Hypothalamus (tissue), 51 donors: ENCODE measurements at places on chromosomes 12 and 14.

- no peak for DNase-seq
Measured at GRCh38 chr14:51996148-51996746, 6.9 kb downstream of the RTRAF start.

DNA sequence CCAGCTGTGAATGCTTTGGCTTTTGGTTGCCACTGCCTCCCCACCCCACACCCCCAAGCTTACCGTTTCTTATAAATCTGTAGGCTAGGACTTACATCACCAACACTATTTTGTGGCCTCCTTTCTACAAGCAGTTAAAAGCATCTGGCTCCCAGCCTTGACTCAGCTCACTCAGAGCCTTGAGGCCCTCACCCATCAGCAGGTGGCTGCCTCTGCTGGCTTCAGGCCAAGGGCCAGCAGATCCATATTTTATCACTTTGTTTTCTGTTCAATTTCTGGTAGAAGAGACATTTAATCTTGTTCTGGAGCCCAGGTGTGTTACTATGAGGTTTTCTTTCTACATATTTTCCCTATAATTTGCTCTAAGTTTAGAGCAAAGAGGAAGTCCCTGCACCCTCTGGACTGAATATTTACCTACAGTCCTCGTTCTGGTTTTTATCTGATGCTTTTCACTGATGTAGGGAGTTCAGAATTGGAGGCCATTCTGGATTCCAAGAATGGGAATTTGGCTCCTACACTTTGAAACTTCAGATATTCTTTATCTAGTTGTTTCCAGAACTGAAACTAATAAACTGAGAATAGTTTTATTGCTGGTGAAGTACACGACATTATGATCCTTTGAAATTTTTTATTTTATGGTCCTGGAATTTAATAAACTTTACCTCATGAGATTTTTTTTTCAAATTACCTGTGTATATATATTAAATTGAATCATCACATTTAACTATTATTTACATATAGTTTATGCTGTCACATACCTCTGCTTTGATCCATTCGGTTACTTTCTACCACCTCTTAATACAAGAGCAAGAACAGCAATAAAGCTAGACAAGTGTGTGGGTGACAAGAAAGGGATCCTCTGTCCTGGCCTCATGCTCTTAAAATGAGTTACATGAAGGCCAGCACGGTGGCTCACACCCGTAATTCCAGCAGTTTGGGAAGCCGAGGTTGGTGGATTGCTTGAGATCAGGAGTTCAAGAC is 22.2 kb downstream of the PLBD1 start:
- no peak for DNase-seq

GRCh38 chr12:112590281-112590680 is 171.5 kb downstream of the PTPN11 start:
- DNase-seq = no peak

- no peak for DNase-seq
Measured at GRCh38 chr12:116838365-116838764, 42.9 kb downstream of the HRK start.

- no peak for DNase-seq
Measured at GRCh38 chr14:21723431-21724045, 49.9 kb upstream of the OR4E1 start.

- DNase-seq = no peak
Measured at GRCh38 chr12:30806989-30807694, 52.4 kb upstream of the CAPRIN2 start.

- no peak for DNase-seq
Measured at GRCh38 chr14:63773504-63773903, 45.6 kb upstream of the SGPP1 start.

DNA sequence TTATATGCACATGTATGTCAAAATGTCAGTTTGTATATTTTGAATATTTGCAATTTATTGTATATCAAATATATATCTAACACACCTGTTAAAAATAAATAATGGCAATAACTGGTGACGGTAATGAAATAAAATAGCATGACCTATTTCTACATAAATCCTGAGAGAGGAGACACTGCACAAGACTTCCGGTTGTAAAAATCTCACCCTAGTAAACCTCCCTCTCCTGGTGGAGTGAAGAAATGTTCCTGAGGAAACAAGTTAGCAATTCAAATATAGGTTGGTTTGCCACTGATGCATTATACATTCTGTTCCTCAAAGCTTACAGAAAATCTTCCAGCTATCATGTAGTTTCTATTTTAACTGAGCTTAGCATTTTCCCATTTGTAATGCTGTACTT is 166.1 kb upstream of the SYT10 start:
- DNase-seq = no peak

DNA sequence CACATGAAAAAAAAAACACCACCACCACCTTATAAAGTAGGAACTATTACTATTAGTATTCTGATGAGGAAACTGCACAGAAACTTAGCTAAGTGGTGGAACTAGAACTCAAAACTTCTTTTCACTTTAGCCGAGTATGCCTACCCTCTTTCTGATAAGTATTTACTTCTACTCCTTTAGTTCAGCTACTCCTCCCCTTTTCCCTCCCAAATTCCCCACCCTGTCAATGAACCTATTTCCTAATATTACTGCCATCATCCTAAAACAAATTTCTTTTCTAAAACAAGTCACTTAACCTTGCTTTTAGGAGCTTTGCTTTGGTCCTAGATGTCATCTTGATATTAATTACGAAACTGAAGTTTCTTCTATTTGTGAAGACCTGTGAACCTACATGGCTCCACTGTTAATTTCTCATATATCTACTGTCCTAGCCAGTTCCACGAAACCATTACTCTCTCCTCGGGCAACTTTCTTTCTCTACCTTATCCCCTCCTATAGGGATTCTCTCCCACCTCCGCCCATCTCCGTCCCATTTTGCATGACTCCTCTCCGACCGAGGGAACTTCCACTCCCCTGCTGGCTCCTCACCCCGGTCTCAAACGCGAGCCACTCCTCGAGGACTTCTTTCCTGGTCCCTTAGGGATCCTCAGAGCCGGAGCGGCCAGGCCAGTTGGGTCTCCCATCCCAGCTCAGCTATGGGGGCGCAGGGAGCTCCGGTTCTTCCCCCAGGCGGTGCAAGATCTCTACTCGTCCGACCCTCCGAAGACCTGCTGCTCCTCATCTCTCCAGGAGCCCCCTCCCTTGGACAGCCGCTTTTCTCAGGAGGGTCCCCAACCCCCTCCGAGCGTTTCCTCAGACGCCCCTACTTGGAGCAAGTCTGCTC is 1.1 kb downstream of the NUMB start:
- peak; percentile 61 for DNase-seq

- no peak for DNase-seq
Measured at GRCh38 chr12:121990114-121990647, 31.5 kb upstream of the BCL7A start.

DNA sequence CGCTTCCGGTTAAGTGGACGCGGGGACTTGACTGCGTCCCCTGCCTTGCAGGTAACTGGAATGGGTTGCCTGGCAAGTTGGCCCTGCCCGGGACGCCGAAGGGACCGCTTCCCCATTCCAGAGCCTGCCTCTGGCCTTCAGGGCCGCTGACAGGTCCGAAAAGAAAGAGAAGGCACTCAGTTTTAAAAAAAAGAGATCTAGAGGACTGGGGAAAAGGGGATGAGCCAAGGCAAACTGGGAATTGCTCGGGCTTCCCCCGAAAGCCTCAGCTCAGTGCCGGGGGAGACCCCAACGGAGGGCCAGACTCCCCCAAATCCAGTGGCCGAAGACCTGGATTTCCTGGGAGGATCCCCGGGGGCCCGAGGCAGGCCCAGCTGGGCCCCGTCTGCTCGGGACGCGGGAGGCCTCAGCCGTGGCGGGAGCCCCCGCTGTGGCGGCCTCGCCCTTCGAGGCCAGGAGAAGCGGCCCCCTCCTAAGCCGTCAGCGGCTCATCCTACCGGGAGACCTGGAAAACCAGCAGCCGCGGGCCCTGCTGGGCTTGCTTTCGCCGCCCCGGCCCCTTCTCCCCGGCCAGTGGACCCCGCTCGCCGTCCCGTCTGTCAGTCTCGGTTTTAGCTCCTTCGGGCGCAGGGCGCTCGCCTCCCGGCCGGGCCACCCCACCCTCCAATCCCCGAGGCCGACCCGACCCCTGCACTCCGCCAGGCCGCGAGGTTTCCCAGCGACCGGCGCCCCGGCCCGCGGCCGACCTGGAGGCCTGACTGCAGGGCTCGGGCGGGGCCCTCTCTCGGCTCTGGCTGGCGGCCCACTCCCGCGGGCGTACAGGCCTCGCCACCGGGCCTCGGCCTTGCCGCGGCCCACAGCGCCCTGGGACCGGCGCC is 12.5 kb downstream of the OTX2 start:
- no peak for DNase-seq

DNA sequence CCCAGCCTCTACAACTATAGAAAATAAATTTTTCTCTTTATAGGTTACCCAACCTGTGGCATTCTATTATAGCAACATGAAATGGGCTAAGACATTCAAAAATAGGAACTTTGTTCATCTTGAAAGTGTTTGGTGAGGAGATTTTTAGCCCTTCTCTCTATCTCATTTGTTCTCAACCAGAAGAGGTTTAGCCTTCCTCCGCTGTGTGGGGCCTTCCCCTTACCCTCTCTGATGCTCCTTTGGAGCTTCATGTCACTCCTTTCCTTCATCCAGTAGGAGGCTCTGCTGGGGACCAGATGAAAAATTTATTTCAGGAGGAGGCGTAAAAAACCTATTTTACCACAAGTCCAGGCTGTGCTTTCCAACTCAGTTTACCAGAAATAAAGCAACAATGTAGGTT is 94.1 kb downstream of the RTN1 start:
- DNase-seq = no peak

- no peak for DNase-seq
Measured at GRCh38 chr14:92486881-92487280, 26.7 kb upstream of the RIN3 start.

DNA sequence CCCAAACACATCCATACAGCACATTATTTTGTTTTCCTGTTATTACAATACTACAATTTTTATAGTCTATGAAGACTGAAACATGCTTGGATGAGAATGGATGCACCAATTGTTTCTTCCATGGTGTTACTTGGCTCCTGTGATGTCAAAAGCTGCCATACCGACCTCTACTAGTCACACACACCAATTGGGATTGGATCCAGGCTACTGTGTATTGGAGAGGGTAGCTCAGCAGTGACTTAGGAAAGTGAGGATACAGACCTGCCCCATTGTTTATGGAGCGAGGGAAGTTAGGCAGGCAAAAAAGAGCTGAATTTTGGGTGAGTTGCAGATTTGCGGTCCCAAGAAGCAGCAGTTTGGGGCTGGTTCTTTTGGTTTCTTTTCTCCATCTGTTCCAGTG is 30.8 kb upstream of the AKAP6 start:
- no peak for DNase-seq

GRCh38 chr12:94071258-94071657 is 77.1 kb upstream of the PLXNC1 start:
- no peak for DNase-seq

GRCh38 chr12:69884386-69884785 is 59.4 kb downstream of the MYRFL start:
- no peak for DNase-seq

DNA sequence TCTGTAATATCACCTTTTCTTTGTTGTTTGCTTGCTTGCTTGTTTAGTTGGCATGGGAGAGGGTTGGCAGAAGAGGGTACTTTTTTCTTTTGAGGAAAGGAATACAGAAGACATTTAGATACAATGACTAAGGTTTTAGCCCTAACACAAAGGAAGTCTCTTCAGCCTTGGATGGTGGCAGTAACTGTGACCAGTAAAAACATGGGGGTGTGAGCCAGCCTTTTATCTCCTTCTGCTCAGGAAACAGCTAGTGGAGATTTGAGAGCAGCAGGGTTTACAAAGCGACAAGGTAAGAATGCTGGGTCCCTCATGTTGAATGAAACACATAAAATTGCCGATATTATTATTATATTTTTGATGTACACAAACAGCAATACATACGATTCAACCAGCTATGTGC is 40.4 kb downstream of the SLC8A3 start:
- no peak for DNase-seq

DNA sequence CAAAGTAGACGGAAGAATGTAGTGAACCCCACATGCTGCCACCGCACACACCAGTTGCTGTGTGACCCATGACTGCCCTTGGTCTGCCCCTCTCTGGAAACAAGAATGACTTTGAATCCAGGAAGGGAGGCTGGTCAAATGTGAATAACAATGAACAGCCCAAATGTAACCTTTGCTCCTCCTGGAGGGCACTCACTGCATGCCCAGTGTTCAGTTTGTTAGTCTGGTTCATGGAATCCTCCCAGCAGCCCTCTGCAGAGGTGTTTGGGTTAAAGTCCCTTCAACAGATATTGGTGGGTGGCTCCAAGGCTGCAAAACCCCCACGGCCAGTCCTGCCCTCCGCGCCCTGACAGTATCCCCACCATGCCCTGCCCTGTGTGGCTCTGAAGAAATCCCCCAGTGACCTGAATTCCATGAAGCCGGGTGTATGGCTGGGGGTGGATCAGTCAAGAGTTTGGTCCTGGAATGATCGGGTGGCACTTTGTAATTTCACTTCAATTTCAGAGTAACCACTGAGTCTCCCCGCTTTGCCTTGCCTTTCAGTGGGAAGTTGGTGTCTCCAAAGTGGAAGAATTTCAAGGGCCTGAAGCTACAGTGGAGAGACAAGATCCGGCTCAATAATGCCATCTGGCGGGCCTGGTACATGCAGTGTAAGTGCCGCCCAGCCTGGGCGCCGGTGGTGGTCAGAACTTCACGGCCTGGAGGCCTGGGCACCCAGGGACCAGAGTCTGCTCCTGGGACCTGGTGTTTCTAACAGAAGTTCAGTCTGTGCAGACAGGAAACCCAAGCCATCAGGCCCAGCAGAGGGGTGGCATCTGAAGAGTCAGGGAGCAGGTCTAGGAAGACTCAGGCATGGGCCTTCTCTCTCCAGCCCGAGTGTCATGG is 47.1 kb downstream of the IL31 start:
- no peak for DNase-seq

- no peak for DNase-seq
Measured at GRCh38 chr14:90559811-90560492, 163.1 kb downstream of the CALM1 start.

GRCh38 chr12:128992550-128992949 is 139.3 kb downstream of the GLT1D1 start:
- DNase-seq = no peak

DNA sequence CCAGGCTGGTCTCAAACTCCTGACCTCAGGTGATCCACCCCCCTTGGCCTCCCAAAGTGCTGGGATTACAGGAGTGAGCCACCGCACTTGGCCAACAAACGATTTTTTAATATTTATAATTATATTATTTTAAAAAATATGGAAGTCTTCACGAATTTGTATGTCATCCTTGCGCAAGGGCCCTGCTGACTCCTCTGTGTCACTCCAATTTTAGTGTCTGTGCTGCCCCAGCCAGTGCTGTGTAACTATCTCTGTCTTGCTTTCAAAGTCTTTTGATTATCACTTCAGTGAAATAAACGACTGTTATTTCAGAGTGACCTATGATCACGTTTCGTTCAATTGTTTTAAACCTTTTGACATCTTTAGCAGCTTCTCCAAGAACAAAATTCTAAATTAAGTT is 13.1 kb upstream of the MMP17 start:
- no peak for DNase-seq

- DNase-seq = no peak
Measured at GRCh38 chr14:24159777-24160498, 1.1 kb upstream of the IRF9 start.

GRCh38 chr12:115866909-115867525 is 410.5 kb downstream of the MED13L start:
- DNase-seq = no peak

GRCh38 chr14:99838639-99839134 is 45.5 kb downstream of the EML1 start:
- DNase-seq = no peak
